ENCODE measurements at places on chromosomes 5 and 9.

GRCh38 chr9:20508242-20508641, 114.1 kb downstream of the MLLT3 start:
- no peak for DNase-seq

DNA sequence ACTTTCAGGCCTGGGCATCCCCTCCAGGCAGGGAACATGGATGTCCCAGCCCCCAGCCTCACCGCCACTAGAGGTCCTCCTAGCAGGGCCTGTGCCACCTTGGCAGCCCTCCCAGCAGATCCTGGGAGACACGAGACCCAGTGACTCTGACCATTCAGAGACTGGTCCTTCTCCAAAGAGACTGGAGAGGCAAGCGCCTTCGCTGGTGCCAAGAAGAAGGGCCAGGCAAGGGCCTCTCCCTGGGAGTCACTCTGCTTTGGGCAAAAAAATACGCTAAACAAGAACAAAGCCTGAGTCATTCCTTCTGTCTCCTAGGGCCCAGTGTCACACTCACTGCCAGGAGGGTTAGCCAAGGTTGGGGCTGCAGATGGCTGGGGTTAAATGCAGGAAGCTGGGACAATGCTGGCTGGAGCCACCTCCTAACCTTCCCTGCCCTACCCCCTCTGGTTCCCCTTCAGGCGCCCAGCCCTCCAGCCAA, 35.3 kb upstream of the SMIM23 start:
- peak; percentile 8 for DNase-seq

GRCh38 chr5:4905674-4906520, 234.2 kb upstream of the ADAMTS16 start:
- DNase-seq, result no peak

GRCh38 chr9:130073373-130073772, 19.7 kb downstream of the GPR107 start:
- DNase-seq, result no peak

GRCh38 chr5:102931085-102931725, 176.1 kb downstream of the PAM start:
- DNase-seq, result no peak

DNA sequence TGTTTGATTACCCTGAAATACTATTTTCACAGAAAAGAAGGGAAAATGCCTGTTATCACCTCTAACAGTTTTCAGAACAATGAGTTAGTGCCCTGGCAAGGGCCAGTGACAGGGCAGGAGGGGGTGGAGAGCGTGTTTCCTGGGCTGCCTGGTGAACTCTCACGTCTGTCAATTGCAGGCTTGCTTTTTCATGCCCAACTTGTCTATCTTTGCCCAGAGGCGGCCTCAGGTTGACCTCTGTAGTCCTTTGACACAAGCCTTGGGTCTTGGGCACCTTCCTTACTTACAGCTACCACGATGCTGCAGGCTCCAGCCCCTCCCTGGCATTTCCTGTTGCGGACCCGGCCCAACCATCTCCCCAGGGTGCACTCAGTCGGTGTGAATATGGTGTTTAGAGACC, 2.2 kb upstream of the CEL start:
- DNase-seq, result no peak

DNA sequence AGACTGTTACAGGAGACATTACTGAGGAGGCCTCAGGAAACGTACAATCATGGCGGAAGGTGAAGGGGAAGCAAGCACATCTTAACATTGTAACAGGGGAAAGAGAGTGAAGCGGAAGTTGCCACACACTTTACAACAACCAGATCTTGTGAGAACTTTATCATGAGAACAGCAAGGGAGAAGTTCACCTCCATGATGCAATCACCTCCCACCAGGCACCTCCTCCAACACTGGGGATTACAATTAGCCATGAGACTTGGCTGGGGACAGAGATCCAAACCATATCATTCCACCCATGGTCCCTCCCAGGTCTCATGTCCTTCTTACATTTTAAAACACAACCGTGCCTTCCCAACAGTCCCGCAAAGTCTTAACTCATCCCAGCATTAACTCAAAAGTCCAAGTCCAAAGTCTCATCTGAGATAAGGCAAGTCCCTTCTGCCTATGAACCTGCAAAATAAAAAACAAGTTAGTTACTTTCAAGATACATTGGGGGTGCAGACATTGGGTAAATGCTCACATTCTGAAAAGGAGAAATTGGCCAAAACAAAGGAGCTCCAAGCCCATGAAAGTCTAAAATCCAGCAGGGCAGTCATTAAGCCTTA, 138.3 kb downstream of the TMEM161B start:
- DNase-seq, result no peak

GRCh38 chr9:8651846-8652215, 852.3 kb upstream of the DMAC1 start:
- DNase-seq, result no peak

GRCh38 chr9:76369583-76369982, 24.6 kb downstream of the RFK start:
- no peak for DNase-seq

DNA sequence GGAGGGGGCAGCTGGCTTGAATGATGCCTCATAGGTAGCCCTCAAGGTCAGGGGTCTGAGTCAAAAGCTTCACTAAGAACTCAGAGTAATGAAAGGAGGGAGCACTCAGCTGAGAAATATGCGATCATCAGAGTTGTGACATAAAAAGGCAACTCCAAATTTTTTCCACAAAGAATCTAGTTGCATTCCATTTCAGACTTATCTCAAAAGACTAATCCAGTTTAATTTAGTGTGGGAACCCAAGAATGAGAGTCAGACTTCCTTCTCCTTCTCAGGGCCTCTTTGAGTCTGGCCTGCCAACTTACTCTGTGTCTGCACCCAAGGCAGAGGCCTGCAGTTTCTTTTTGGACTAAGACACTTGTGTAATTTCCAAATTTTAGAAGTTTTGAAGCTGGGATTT, 34.7 kb downstream of the GABRP start:
- no peak for DNase-seq

DNA sequence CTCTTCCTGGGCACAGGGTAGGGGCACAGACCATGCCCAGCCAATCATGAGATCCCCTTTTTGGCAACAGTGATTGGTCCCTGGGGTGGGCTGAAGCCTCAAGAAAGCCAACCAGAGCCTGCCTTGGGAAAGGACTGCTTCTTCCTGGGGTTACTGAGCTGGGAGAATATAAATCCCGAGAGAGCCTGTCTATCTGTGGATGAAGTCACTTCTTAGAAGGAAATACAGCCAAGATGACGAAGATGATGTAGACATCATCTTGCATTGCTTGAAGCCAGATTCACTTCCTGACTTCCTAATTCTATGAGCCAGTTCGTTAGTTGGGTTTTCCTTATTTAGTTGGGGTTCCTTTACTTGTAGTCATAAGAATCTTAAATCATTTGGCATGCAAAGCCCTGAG, 50.1 kb upstream of the PWWP2A start:
- DNase-seq, result no peak

GRCh38 chr5:138541511-138542179, 1.4 kb downstream of the ETF1 start:
- DNase-seq, result no peak

DNA sequence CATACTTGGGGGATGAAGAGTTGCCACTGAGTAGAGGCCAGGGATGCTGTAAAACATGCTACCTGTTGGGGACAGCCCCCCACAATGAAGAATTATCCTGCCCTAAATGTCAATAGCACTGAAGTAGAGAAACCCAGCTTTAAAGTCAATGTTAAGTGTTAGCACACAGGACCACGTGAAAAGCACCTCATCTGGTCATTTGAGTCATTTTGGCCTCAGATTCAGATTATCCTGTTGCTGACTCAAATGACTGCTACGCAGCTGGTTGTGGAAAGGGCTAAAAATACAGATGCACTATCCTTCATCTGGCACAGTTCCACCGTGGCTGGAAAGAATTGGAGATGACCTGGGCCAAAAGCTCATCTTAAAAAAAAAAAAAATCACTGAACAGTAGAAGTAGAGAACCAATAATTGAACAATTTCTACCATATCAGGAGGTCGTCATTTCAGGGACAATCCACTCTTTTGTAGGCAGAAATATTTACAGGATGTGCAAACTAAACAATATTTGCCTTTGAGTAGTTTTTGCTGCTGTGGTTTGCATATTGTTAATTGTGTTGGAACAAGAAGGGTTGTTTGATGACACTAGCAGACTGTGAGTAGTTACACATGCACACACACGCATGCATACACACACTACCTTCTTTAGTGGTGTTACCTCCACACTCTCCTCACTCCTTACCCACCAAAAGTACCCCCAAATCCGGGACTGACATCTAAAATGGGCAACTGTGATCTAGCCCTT, 195.3 kb upstream of the KLF9 start:
- no peak for DNase-seq

GRCh38 chr5:124330595-124331220, 415.7 kb downstream of the ZNF608 start:
- DNase-seq, result no peak

DNA sequence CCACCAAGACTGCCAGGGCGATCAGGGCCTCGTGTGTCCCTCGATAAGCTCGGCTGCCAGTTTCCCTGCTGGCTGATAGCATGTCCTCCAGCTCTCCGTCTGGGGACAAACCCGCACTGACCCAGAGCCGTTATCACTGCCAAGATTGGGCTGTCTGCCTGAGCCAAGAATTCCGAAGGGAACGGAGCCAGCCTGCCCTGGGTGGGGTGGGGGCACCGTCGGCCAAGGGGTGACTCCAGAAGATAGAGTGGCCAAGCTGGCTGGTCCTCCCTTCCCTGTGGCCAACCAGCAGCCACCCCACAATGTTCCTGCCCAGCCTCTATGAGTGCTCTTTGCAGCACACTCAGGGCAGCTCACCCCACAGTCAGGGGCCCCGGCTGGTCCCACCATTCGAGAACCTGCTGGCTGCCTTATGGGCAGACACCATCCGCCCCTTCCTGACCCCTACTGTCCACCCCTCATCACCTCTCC, 29.4 kb downstream of the HRH2 start:
- DNase-seq, result no peak

GRCh38 chr5:31531543-31531887, 378 bp downstream of the DROSHA start:
- DNase-seq, result no peak

GRCh38 chr5:136734628-136735027, 369.3 kb upstream of the TRPC7 start:
- DNase-seq, result no peak

- DNase-seq, result no peak
These were observed 329.1 kb downstream of the NTRK2 start for GRCh38 chr9:84998639-84999038.

DNA sequence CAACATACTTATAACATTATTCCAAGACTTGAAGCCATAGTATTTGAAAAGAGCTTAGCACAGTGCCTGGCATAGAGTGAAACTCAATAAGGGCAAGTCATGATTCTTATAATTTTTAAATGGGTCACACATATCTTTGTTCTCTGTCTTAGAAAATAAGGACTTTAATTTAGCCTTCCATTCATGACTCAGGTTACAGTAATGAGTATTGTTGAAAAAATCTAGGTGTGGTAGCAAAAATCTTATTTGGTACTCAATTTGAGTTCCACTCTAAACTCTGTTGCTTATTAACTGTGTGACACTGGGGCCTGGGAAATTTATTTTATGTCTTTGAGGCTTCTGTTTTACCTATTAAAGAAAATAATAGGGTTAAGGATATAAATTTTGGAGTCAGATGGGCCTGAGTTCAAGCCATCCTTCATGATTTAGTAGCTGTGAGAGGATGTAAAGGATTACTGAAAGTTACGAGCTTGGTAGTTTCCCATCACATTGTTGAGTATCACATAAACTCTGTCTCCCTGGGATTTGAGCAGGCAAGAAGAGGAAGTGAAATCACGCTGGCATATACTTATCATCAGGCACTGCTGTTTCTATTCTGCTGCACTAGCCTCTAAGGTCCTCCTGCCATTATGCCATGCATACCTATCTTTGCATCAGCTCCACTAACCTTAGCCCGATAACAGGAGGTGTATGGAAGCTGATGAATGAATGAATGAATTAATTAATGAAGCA, 1.5 kb downstream of the SPINK9 start:
- no peak for DNase-seq

GRCh38 chr5:105274079-105274478, 1711.5 kb upstream of the NUDT12 start:
- DNase-seq, result no peak

GRCh38 chr5:81068635-81069034, 108.5 kb downstream of the RASGRF2 start:
- DNase-seq, result no peak

GRCh38 chr5:178664141-178664540, 37.3 kb upstream of the CLK4 start:
- DNase-seq, result no peak

Data from HCT116 (cell line).